ENCODE measurements at places on chromosomes 11 and 22. TPM values are rescaled to one million over a fixed set of nuclear protein-coding genes. Genes with fewer than 3 reads are reported as not detected.

- no peak for DNase-seq
Observed at GRCh38 chr11:93477684-93478234, 65.4 kb downstream of the SMCO4 start.

TRIM48 gene
- total RNA-seq = not detected

GRCh38 chr11:83574519-83574918 lies 288.4 kb upstream of the CCDC90B start:
- peak; percentile 68 for DNase-seq

DNA sequence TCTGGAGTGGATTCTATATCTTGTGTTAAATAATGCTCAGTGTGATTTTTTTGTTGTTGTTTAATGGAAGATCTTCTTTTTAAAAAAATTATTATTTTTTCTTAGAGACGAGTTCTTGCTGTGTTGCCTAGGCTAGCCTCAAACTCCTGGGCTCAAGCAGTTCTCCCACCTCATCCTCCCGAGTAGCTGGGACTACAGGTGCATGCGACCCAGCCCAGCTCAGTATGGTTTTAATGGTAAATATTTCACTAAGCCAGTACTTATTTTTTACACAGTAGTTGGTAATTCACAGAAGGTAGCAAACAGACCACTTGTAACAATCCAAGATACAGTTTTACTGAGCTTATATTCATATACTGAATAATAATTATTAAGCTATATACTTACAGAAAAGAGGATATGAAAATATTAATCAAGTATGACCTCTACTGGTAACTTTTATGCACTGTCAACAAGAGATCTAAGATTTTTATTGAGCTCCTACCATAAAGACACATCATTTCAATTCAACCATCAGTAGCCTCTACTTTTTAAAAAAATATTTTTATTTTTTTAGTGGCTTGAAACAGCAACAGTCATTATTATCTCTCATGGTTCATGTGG lies 6.1 kb upstream of the CD59 start:
- DNase-seq = no peak

DNA sequence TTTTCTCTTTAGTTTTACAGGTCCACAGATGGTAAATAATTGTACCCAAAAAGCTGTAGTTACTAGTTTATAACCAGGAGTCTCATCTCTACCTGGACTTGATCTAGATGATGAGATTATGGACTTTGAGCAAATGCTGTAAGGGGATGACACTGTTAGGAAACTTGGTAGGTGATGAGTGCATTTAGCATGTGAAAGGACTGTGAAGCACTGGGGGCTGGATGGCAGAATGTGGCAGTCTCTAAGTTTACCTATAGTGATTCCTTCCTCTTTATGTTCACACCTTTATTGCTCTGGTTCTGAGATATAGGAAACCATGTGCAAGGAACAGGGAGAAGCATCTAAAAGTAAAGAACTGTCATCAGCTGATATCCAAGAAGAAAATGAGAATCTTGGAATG lies 230.7 kb upstream of the CHORDC1 start:
- no peak for DNase-seq

GRCh38 chr11:123129920-123130319 lies 65.1 kb downstream of the CLMP start:
- no peak for DNase-seq

DNA sequence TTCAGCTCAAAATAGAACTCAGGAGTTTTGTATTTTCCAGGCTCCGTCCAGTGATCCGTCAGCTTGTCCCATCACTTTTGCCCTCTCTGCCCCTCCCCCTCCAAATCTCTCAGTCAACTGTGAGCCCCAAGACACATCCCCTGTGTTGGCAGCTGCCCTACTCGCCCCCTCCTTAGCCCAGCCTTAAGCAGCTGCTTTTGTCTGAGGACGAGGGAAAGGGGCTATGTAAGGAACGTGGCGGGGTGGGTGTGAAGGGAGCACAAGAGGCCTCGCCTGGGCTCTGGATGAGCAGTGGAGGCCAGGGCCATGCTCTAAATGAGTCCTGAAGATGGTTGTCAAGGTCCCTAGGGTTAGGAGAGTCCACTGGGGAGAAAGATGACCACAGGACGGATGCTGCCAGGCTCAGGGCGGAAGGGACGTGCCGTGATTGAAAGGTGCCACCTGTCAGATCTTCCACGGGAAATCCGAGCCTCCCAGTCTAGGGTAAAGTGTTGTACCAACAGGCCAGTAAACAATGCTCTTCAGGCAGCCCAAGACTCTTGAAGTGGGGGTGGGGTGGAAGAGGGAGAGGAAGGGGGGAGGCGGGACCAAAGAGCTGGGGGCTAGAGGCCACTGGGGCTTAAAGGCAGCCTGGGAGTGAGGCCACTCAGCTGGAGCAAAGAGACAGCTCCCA lies at the start of gene SMTNL1:
Gene SMTNL1 (plus strand): TSS at position 649 of the 673 bp plus-strand sequence. CDS start 5,048 bp downstream, outside the sequence.
- DNase-seq = no peak

SHANK2 gene
- 1.5 TPM for total RNA-seq

- no peak for DNase-seq
Observed at GRCh38 chr22:27682437-27682836, 119.1 kb downstream of the MN1 start.

Data from foreskin keratinocyte (primary cell).